ENCODE measurements at places on chromosomes 11 and 22. TPM values are rescaled to one million over a fixed set of nuclear protein-coding genes. Genes with fewer than 3 reads are reported as not detected.

DNA sequence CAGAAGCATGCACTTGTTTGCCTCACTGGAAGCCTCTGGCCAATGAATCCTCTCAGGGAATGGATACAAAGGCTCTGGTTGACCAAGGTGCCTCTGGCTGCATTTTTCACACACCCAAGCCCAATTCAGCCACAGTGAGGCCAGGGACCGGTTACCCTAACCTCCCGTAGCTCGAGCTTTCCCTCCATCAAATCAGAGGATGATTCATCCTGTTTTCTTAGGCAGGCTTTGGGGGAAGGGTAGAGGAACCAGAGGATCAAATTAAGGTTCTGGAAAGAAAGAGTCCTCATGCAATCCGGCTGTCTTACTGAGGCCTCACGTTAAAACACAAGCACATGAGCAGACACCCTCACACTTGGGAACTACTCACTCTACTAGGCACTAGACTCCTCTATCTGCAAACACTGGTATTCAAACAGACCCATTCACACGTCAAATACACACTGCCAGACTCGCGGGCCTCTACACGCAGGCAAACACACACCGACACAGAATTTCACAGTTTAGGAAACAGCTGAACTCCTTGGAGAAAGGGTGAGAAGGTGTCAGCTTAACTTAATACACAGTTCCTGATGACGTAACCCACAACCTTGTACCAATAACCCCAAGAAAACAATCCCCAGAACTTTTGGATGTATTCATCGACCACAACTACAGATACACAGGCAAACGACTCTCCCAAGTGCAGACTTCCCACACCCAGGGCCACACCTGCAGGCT, 12.4 kb downstream of the NRXN2 start:
- no peaks in the 10 kb centered on the region for H3K36me3 ChIP-seq
- H3K4me1 ChIP-seq, result no peaks in the 10 kb centered on the region
- H3K27me3 ChIP-seq, result peaks cover 67% of the 10 kb centered on the region
- no peak overlapping the region for H3K27ac ChIP-seq
- DNase-seq, result peak; percentile 18

DNA sequence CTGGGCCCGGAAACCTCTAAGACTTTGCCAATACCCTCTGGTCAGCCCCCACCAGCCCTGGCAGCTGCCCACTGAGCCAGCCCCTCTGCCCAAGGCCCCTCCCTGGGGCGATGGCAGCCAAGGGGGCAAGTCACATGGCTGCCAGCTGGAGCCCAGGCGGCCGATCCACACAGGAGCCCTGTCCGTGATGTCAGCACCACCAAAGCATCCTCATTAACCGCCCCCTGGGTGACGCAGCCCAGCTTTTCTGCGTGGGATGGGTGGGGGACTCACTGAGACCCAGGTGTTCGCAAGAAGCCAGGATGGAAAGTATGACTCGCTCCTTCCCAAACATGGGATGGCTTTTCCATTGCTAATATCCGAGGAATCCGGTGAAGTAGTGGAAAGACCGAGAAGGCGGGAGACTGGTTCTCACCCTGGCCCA, 46.6 kb upstream of the WNT7B start:
- no peaks in the 10 kb centered on the region for H3K36me3 ChIP-seq
- no peaks in the 10 kb centered on the region for H3K27me3 ChIP-seq
- H3K4me1 ChIP-seq, result peaks cover 13% of the 10 kb centered on the region
- peak; percentile 69 for DNase-seq

- H3K4me3 ChIP-seq, result peak overlapping the region; percentile 87
- H3K36me3 ChIP-seq, result no peaks in the 10 kb centered on the region
- H3K27ac ChIP-seq, result peak overlapping the region; percentile 98
- no peaks in the 10 kb centered on the region for H3K27me3 ChIP-seq
- H3K4me1 ChIP-seq, result peaks cover 65% of the 10 kb centered on the region
Observed at GRCh38 chr11:75561426-75562047, 516 bp upstream of the SERPINH1 start.

GRCh38 chr11:14300661-14301304, 58.2 kb downstream of the RRAS2 start:
- no peaks in the 10 kb centered on the region for H3K27me3 ChIP-seq
- H3K4me1 ChIP-seq, result peaks cover 56% of the 10 kb centered on the region
- peak; percentile 84 for DNase-seq
- H3K36me3 ChIP-seq, result no peaks in the 10 kb centered on the region

GRCh38 chr11:96246718-96247552, 96.1 kb downstream of the MAML2 start:
- no peaks in the 10 kb centered on the region for H3K27me3 ChIP-seq
- peak overlapping the region; percentile 72 for H3K27ac ChIP-seq
- peaks cover 35% of the 10 kb centered on the region for H3K4me1 ChIP-seq
- peak; percentile 81 for DNase-seq

DNA sequence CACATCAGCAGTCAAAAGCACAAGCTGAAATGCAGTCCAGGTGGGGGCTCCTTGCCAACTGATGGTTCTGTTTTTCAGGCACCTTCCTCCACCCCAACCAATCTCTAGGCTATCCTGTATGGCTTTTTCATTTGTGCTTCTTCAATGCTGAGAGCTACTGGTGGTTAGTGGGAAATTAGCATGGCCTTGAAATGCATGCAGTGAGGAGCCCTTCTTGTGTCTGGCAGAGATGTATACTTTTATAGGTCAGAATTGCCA, 167.4 kb downstream of the NAV2 start:
- peaks cover 29% of the 10 kb centered on the region for H3K36me3 ChIP-seq
- H3K4me3 ChIP-seq, result no peak overlapping the region
- no peaks in the 10 kb centered on the region for H3K27me3 ChIP-seq
- H3K4me1 ChIP-seq, result no peaks in the 10 kb centered on the region

GRCh38 chr22:41682033-41682807, 6.4 kb downstream of the SNU13 start:
- peaks cover 16% of the 10 kb centered on the region for H3K36me3 ChIP-seq
- H3K27ac ChIP-seq, result peak overlapping the region; percentile 87
- peaks cover 24% of the 10 kb centered on the region for H3K4me1 ChIP-seq
- H3K27me3 ChIP-seq, result no peaks in the 10 kb centered on the region

DNA sequence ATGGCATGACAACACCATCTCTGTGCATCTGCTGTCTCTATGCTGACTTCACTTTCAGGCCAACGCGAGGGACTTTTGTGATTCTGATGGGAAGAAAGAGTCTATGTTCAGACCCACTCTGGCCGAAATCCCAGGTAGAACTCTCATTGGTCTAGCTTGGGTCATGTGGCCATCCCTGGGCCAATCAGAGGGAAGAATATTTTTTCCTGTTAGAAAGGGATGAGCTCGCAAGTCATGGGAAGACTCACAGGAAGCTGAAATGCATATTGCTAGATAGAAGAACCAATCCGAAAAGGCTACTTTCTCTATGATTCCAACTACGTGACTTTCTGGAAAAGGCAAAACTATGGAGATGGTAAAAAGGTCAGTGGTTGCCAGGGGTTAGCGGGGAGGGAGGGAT, 56.0 kb upstream of the LINC01488 start:
- no peak for DNase-seq
- H3K27me3 ChIP-seq, result no peaks in the 10 kb centered on the region
- no peaks in the 10 kb centered on the region for H3K36me3 ChIP-seq
- H3K4me1 ChIP-seq, result peaks cover 5% of the 10 kb centered on the region
- H3K4me3 ChIP-seq, result no peak overlapping the region

DNA sequence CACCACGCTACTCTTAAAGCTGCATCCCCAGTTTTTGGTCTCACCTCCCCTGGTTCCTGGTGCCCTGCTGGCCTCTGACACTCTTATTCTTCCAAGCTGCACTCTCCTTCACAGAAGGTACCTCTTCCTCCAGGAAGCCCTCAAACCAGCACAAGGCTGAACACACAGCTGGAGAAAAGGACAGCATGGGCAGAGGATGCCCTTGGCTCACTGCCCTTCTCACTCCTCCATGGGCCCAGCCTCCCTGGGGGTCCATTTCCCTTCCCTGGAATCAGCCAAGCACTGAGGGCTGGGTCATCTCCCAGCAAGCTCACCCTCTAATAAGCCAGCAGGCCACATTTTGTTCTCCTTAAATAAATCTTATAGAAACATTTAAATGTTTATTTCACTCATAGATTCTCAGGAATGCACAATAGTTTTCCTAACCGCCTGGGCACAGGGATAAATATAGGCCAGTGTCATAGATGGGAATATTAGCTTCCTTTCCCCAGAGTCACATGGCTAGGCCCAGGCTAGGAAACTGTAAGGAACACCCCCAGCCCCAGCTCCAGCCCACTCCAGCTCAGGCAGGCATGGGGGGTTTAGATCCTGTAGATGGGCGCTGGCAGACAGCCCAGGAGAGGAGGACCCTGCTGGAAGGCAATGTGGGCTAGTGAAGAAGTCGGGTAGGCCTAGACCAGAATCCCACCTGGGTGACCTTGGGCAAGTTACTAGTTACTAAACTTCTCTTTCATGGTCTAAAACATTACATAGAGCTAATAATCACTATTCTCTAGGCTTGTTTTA, 51.5 kb downstream of the IRAG1 start:
- no peak overlapping the region for H3K4me3 ChIP-seq
- 0 out of 2 replicates have a peak, but pooled peaks cover 3% of the 10 kb centered on the region for H3K4me1 ChIP-seq
- no peaks in the 10 kb centered on the region for H3K36me3 ChIP-seq
- no peak overlapping the region for H3K27ac ChIP-seq
- H3K27me3 ChIP-seq, result no peaks in the 10 kb centered on the region
- no peak for DNase-seq

GRCh38 chr11:32829680-32830412, at the start of gene PRRG4:
TSS of gene PRRG4 (plus strand) at chr11:32829927. CDS start at chr11:32830530, 603 bp downstream.
- no peaks in the 10 kb centered on the region for H3K4me1 ChIP-seq
- H3K27ac ChIP-seq, result no peak within 1 kb of the TSS
- H3K36me3 ChIP-seq, result no peaks in the 10 kb centered on the region
- peak within 1 kb of the TSS; percentile 69 for H3K4me3 ChIP-seq
- peaks cover 19% of the 10 kb centered on the region for H3K27me3 ChIP-seq

DNA sequence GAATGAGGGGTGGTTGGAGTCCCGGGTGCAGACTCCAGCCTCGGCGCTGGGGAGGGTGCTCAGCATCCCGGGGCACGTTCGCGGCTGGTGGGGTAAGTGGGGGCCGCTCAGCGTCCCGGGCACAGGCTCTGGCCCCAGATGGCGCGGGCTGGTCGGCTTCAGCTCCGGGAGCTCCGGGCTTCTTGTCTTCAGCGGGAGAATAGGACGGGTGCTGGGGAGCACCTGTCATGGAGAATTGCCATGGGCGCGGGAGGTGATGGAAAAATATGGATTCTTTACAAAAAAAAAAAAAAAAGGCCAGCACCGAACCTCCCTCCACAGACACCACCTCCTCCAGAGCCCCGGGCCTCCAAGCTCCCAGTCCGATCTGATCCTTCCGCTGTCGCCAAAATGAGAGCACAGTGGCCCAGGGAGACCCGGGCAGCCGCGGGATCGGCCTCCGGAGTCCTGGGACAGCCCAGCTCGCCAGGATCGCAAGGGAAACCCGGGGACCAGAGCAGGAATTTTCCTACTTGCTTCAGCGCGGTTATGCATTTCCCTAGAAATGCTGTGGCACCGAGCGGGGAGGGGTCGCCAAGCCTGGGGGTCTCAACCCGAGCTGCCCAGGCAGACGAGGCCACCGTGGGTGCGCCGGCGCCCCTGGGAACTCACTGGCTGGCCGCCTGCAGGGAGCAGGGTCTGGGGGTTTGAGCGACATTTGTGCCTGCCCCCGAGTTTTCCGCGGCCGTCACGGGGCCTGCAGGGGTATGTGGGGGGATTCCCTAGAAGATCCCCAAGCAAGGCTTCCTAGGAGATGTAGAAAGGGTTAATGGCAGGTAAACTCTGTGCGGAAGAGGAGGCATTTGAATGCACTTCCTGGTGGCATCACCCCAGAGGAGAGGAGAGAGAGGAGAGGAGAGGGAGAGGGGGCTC, 1336.9 kb downstream of the BRD1 start:
- no peaks in the 10 kb centered on the region for H3K36me3 ChIP-seq
- peaks cover 24% of the 10 kb centered on the region for H3K27me3 ChIP-seq
- no peaks in the 10 kb centered on the region for H3K4me1 ChIP-seq
- peak; percentile 23 for DNase-seq
- H3K4me3 ChIP-seq, result peak overlapping the region; percentile 68

DNA sequence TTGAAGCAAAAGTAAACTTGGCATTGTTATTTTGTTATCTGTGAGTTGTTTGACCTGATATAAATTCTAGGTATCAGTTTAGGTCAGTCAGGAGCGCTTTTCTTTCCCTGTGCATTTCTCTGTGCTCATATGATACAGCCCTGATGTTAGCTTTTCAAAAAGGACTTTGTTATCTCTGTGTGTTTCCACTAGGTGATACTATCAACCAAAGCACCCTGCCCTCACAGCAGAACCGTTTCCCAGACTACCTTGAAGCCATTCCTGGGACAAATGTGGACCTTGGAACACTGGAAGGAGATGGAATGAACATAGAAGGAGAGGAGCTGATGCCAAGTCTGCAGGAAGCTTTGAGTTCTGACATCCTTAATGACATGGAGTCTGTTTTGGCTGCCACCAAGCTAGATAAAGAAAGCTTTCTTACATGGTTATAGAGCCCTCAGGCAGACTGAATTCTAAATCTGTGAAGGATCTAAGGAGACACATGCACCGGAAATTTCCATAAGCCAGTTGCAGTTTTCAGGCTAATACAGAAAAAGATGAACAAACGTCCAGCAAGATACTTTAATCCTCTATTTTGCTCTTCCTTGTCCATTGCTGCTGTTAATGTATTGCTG, 87.7 kb upstream of the BIRC3 start:
- H3K27ac ChIP-seq, result no peak overlapping the region
- peaks cover 32% of the 10 kb centered on the region for H3K4me1 ChIP-seq
- DNase-seq, result no peak
- H3K4me3 ChIP-seq, result no peak overlapping the region

DNA sequence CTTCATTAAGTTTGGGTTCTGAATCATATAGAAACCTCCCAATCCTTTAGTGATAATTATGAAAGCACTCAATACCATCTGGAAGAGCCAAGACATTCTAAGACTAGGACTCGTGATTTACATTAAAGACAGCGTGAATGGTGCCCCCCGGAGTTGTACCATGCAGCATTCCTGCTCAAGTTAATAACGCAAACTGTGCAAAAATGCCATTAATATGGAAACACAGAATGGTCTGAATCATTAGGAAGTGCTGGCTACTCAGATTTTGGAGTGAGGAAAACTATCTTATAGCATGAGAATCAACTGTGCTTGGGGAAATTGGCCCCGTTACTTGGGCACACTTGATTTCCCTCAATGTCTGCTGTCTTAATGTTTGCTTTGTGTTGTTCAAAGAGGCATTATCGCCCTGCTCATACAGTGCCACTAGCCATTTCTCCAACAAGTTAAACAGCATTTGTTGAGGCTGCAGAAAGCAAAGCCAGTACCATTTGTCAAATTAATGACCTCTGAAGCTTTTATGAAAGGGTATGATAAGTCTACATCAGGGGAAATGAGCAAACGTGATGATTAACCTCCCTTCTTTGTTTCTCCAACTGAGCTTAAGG, 18.5 kb upstream of the TPH1 start:
- H3K36me3 ChIP-seq, result no peaks in the 10 kb centered on the region
- no peaks in the 10 kb centered on the region for H3K27me3 ChIP-seq
- no peaks in the 10 kb centered on the region for H3K4me1 ChIP-seq
- no peak for DNase-seq
- H3K4me3 ChIP-seq, result no peak overlapping the region
- H3K27ac ChIP-seq, result no peak overlapping the region

- peak overlapping the region; percentile 16 for H3K27ac ChIP-seq
- peak; percentile 58 for DNase-seq
- H3K27me3 ChIP-seq, result no peaks in the 10 kb centered on the region
- 0 out of 2 replicates have a peak, but pooled peaks cover 5% of the 10 kb centered on the region for H3K36me3 ChIP-seq
- H3K4me3 ChIP-seq, result no peak overlapping the region
- H3K4me1 ChIP-seq, result peaks cover 14% of the 10 kb centered on the region
Observed at GRCh38 chr22:45757068-45757467, 85.4 kb downstream of the ATXN10 start.

Gene NDUFV1
- 168 TPM for total RNA-seq

Gene MACROD1
- 21.0 TPM for total RNA-seq
